Esophagus squamous epithelium (tissue), 5 donors: ENCODE measurements at places on chromosomes 3 and 15.

DNA sequence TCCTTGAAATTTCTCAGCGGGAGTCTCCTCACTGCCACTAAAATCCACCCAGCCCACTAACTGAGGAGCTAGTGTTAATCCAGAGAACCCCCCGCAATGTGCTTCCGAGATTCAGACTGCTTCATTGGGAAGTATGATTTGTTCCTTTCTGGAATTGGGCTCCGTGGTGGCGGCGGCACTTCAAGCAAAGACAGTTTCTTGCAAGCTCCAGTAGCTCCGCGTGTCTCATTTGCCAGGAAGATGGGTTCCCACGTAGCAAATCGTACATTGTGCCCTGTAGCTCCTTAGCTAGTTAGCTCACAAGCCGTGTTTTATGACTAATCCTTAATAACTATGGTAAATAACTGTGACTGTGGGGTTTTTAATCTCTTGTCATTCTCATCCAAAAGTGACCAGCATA is 45.4 kb downstream of the SLC6A1 start:
- H3K4me3 ChIP-seq: no peak overlapping the region
- H3K27me3 ChIP-seq: peaks cover 34% of the 10 kb centered on the region
- no peak for DNase-seq
- H3K27ac ChIP-seq: no peak overlapping the region

DNA sequence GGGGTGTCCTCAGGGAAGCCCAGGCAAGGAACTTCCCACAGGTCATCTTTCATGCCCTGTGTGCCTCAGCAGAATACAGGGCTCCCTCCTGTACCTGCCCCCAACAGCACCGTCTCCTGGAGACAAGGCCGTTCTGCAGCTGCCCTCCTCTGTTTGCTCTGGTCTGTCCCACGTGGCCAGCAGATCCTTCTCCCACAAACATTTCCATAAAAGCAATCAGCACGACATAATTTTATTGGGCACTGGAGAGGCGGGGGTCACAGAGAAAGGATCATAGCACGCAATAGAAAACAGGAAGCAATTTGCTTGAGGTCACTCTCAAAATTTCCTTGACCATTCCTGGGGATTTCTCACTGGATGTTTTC is 29.4 kb downstream of the STARD5 start:
- no peaks in the 10 kb centered on the region for H3K27me3 ChIP-seq
- no peaks in the 10 kb centered on the region for H3K36me3 ChIP-seq
- H3K4me3 ChIP-seq: no peak overlapping the region
- no peaks in the 10 kb centered on the region for H3K4me1 ChIP-seq

DNA sequence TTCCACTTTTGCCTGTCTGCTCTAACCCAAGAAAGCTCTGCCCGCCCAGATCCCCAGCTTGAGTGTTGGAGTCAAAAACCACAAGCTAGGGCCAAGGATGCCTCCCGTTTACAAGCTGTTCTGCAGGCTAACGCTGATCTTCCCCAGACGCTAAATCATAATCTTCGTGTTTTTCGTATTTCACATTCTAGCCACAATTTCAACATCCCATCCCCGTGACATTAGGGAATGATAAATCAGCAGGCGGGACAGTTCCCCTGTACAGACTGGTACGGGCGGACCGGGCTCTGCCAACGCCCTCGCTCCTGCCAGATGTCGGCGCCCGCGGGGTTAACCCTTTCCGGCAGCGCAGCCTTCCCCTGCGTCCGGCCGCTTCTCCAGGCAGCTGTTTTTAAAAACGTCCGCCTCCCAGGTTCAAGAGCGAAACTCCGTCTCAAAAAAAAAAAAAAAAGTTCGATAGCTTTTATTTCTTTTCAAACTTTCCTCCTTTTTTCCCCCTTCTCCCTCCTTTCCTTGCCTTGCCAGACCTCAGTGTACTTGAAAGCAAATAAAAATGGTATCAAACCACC is 81.0 kb upstream of the BNC1 start:
- H3K27ac ChIP-seq: no peak overlapping the region
- no peaks in the 10 kb centered on the region for H3K36me3 ChIP-seq
- H3K4me3 ChIP-seq: peak overlapping the region; percentile 30
- H3K4me1 ChIP-seq: no peaks in the 10 kb centered on the region

DNA sequence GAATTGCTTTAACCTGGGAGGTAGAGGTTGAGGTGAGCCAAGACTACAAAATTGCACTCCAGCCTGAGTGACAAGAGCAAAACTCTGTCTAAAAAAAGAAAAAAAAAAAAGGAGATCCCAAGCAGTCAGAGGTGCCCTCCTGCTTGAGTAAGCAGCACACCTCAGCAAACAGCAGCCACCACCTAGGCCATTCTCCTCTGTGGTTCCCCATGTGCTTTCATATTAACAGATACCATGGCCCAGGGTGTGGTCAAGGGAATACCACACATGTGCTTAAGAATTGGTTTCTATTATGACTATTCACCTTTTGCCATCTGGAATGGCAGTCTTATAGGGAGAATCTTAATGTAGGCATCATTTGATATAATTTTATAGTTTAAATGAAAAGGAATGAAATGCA is 24.7 kb upstream of the CSPG5 start:
- H3K4me1 ChIP-seq: no peaks in the 10 kb centered on the region
- H3K4me3 ChIP-seq: no peak overlapping the region

- no peak overlapping the region for H3K4me3 ChIP-seq
- no peak for DNase-seq
- peaks cover 14% of the 10 kb centered on the region for H3K4me1 ChIP-seq
- H3K36me3 ChIP-seq: no peaks in the 10 kb centered on the region
- no peaks in the 10 kb centered on the region for H3K27me3 ChIP-seq
These were observed 395.5 kb downstream of the SHQ1 start for GRCh38 chr3:72452745-72453144.

DNA sequence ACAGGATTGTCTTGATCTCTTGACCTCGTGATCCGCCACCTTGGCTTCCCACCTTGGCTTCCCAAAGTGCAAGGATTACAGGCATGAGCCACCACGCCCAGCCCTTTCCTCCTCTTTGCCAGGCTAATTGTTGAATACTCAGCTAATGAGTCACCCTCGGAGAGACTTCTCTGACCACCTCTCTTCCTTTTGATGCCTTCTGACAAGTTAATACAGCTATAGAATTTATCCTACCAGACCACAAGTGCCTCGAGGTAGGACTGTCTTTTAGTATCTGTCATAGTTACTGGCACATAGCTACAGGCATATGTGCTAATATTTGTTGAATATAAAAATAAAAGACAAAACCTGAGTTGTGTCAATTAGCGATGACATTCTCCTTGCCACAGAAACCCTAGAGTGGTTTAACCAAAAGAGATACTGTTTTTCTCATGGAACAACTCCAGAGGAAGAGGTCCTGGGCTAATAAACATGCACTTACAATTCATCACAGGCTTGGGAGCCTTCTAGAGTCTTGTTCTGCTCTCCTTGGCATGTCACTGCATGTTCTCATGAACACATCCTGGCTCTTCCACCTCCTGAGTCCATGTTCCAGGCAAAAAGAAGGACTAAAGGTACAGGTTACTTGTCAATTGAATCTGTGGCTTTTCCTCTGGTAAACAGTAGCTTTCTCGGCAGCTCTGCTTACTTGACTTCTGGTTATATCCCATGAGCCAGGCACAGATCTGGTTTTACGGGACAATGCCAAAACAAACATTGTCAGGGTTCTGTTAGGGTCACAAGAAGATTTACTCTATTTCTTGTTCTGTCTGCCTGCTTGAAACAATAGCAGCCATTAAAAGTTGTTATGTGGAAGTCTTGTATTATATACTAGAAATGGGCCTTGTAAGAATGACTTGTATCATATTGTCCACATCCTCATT is 332.3 kb downstream of the THSD4 start:
- no peak overlapping the region for H3K4me3 ChIP-seq
- no peak for DNase-seq
- no peaks in the 10 kb centered on the region for H3K27me3 ChIP-seq
- H3K27ac ChIP-seq: peak overlapping the region; percentile 67
- peaks cover 27% of the 10 kb centered on the region for H3K4me1 ChIP-seq

- no peak overlapping the region for H3K4me3 ChIP-seq
- no peaks in the 10 kb centered on the region for H3K27me3 ChIP-seq
- no peak overlapping the region for H3K27ac ChIP-seq
- H3K4me1 ChIP-seq: no peaks in the 10 kb centered on the region
- no peak for DNase-seq
These were observed 23.4 kb upstream of the PPP4R2 start for GRCh38 chr3:72973031-72973723.

- H3K36me3 ChIP-seq: no peaks in the 10 kb centered on the region
- H3K4me1 ChIP-seq: peaks cover 5% of the 10 kb centered on the region
- no peak overlapping the region for H3K27ac ChIP-seq
- no peak for DNase-seq
- H3K27me3 ChIP-seq: no peaks in the 10 kb centered on the region
These were observed 14.6 kb downstream of the OCA2 start for GRCh38 chr15:28084547-28084946.

- DNase-seq: no peak
- H3K36me3 ChIP-seq: no peaks in the 10 kb centered on the region
- peaks cover 23% of the 10 kb centered on the region for H3K4me1 ChIP-seq
- no peaks in the 10 kb centered on the region for H3K27me3 ChIP-seq
These were observed 28.4 kb upstream of the PARL start for GRCh38 chr3:183912895-183913579.
